ENCODE measurements at places on chromosomes 3 and 15. TPM values are rescaled to one million over a fixed set of nuclear protein-coding genes. Genes with fewer than 3 reads are reported as not detected.

Gene GOLGA6B
- not detected for total RNA-seq

Gene CRBN
- 58.1 TPM for total RNA-seq

Gene ERICH6
- not detected for total RNA-seq

Gene CPN2
- not detected for total RNA-seq

Gene CATSPER2
- total RNA-seq, result 0.37 TPM

Gene C3orf22
- total RNA-seq, result not detected

Gene SYNPR
- total RNA-seq, result not detected

Gene KBTBD13
- not detected for total RNA-seq

Gene HYKK
- total RNA-seq, result 2.1 TPM

Gene PPP2R3A
- 7.0 TPM for total RNA-seq

Gene HACD2
- 17.5 TPM for total RNA-seq

Gene RETNLB
- not detected for total RNA-seq

Gene LAMB2
- total RNA-seq, result 458 TPM

Gene SCG3
- not detected for total RNA-seq

Gene SLC38A3
- not detected for total RNA-seq

Gene NMNAT3
- total RNA-seq, result 0.28 TPM

Gene ADAMTSL3
- total RNA-seq, result 0.14 TPM

Gene KBTBD8
- total RNA-seq, result 2.4 TPM

Gene HRH1
- total RNA-seq, result 37.0 TPM

Gene CPB1
- not detected for total RNA-seq

Gene IQCF5
- total RNA-seq, result not detected

Gene GNAT1
- total RNA-seq, result not detected

Gene RFC4
- total RNA-seq, result 10.1 TPM

Gene ROPN1
- not detected for total RNA-seq

Gene CSTA
- 8.0 TPM for total RNA-seq

Gene TUSC7
- total RNA-seq, result not detected

Gene PAQR5
- 9.6 TPM for total RNA-seq

Gene SLC9A9
- total RNA-seq, result 10.3 TPM

Gene ALDH1A3
- 51.5 TPM for total RNA-seq

Gene SEMA5B
- total RNA-seq, result not detected

Gene ALCAM
- 63.6 TPM for total RNA-seq

Gene GUCA1C
- total RNA-seq, result not detected

Gene PODXL2
- total RNA-seq, result 1.00 TPM

Gene CGNL1
- 0.28 TPM for total RNA-seq

Gene GADL1
- not detected for total RNA-seq

Gene CPEB1
- total RNA-seq, result 13.7 TPM

Gene COPG1
- total RNA-seq, result 503 TPM

Gene CACNA2D2
- 0.09 TPM for total RNA-seq

Gene HPS3
- 26.9 TPM for total RNA-seq

Gene MANF
- total RNA-seq, result 120 TPM

Gene DNASE1L3
- total RNA-seq, result 0.18 TPM

Gene DUOX1
- total RNA-seq, result under 0.01 TPM

Gene GATA2
- 1.8 TPM for total RNA-seq

Gene RASL12
- 6.5 TPM for total RNA-seq

Gene INSYN1
- total RNA-seq, result 5.1 TPM

Gene ARGFX
- total RNA-seq, result not detected

Gene IGSF11
- total RNA-seq, result 0.14 TPM

Gene SCAANT1
- not detected for total RNA-seq

Gene CASR
- total RNA-seq, result not detected

Gene DAPK2
- 1.5 TPM for total RNA-seq

Gene CMSS1
- total RNA-seq, result 8.5 TPM

Gene SLC12A1
- not detected for total RNA-seq
